ENCODE measurements at places on chromosomes 7 and 10.

DNA sequence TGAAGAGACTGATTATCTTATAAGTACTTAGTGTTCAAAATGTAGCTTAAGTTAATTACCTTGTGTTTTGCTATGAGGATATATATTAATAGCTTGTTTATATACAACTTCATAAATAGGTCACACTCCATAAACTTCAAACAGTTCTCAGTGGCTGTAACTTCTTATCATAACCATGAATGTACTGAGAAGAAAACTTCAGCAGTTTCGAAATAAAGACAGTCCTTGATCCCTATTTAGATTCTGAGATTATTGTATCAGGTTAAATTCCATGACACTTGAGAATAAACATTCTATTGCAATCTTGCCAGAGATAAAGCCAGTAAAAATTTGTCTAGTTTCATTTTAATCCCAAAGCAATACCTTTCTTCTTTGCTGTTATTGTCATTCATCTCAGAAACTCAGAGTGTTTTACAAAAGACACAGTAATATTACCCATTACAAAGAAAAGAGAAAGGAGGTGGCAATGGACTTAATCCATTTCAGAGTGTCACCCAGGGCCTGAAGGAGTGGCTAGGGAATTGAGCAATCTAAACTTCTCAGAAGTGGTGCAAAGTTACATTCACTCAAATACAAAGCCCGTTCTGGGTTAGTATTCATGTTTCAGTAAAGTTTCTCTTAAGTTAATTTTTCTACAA, 403.6 kb downstream of the SEMA3D start:
- DNase-seq, result no peak

DNA sequence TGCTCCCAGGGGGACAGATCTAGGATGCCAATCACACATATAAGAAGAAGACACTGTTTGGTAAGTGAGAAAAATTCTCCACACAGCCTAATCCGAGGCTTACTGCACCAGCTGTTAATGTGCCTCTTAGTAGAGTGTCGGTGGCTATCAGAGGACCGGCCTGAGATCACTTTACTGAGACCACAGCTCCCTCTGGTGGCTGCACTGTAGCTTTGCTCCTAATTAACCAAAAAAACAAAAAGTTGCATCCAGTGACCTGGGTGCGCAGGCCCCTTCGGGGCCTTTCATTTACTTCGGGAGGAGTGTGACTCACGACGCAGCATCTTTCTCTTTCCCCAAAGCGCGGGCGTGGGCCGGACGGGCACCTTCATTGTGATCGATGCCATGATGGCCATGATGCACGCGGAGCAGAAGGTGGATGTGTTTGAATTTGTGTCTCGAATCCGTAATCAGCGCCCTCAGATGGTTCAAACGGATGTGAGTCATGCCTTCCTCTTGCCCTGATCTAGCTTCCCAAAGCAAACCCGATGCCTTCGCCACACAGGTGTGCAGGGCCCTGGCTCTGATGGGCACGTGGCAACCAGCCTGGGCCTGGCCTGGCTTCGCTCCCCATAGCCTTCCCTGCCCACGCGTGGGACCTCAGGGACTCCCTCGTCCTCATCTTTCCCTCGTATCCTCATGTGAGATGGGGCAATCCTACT, 56.7 kb downstream of the MKI67 start:
- no peak for DNase-seq

DNA sequence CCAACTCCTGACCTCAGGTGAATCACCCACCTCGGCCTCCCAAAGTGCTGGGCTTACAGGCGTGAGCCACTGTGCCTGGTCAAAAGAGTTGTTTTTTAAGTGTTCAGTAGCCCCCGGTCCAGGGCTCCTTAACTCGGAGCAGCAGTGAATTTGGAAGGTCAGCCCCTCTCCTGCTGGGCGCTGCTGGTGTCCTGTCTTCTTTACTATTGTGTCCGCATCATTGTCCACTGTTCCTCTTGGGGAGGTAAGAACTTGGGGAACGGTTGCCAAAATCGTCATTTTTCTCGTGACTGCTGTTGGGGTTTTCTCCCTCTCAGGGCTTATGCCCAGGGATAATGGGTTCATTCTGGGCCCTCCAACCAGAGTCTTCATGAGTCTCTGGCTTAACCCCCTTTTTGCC, 46.7 kb downstream of the CAMK1D start:
- no peak for DNase-seq

DNA sequence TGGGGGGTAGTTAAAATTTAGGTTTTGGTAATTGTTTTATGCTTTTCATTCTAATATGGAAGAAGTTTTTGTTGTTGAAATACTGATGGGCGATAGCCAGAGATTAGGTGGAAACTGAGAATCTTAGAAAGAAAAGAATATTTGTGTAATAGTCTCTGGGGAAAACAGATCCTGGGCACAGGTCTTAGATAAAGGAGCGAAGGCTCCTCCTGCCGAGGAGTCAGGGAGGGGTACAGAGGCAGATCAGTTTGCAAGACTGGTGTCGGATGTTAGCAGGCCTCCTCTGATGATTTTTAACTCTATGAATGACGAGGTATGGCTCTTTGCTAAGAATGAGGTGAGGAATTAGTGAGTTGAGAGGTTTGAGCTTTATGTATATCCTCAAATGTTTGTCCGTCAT, 339.7 kb downstream of the HGF start:
- DNase-seq, result no peak

DNA sequence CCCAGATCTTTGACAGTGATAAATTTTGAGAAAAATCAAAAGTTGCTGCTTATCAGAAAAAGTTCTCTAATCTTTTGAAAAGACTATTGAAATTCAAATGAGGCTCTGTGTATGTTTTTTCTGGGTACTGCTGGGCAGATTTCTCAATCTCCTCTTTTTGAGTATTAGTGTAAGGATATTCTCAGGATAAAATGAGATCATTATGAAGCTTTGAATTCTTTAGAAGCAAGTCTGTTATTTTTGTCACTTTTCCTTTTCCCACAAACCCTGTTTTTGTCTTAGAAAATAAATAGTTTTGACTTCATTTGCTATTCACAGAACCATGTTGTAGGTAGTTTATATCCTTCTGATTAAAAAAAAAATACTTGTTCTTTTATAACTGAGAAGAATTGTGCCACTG, 7.9 kb downstream of the STAM start:
- DNase-seq, result no peak

- DNase-seq, result no peak
These were observed 18.0 kb downstream of the CALU start for GRCh38 chr7:128757203-128757602.

DNA sequence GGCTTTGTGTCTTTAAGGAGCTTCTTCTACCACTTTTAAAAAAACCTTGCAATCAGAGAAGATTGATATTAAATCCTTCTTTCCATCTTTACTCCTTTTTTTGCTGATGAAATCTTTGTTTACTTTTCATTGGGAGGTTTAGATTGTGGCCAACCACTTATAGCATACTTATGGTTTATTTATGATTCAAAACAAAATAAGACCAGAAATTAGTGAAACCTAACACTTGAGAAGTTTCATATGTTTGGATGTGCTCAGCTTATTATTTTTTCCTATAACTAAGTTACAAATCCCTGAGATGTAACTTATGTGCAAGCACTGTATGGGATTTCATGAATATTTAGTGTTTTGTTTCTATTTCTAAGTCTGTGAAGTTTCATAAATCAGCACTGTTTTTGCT, 13.5 kb upstream of the PRPS1L1 start:
- DNase-seq, result no peak
